ENCODE measurements at places on chromosomes 3 and 15. TPM values are rescaled to one million over a fixed set of nuclear protein-coding genes. Genes with fewer than 3 reads are reported as not detected.

- DNase-seq: no peak
These were observed 505.3 kb downstream of the NLGN1 start for GRCh38 chr3:173902871-173903270.

DNA sequence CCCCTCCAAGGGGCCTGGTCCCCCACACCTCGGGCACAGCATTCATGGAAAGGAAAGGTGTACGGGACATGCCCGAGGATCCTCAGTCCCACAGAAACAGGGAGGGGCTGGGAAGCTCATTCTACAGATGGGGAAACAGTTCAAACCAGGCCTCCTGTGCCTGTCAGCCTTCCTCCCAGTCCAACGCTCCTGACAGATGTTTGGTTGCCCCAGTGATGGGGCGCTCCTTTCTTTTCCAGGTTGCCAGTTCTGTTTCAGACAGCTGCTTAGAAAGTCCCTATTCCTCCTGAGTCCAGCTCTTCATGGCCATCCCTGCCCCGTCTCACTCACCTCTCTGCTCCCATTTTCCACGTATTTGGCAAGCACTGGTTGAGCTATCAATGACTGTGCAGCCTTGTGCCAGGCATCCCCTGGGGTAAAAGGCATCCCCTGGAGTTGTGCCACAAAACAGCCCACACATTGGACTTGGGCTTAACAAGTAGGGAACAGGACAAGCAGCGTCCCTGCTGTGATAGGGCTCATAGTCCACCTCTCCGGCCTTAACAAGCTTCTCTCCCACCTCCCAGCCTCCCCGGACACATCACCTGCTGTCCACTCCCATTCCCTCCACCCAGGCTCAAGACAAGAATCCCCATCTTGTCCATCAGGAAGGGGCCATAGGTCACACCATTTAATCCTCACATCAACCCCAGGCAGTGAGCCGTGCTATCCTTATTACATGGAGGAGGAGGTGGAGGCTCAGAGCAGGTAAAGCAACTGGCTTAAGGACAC, 6.6 kb downstream of the OXTR start:
- DNase-seq: no peak

GRCh38 chr15:36755341-36756000, 176.0 kb downstream of the CDIN1 start:
- DNase-seq: no peak

DNA sequence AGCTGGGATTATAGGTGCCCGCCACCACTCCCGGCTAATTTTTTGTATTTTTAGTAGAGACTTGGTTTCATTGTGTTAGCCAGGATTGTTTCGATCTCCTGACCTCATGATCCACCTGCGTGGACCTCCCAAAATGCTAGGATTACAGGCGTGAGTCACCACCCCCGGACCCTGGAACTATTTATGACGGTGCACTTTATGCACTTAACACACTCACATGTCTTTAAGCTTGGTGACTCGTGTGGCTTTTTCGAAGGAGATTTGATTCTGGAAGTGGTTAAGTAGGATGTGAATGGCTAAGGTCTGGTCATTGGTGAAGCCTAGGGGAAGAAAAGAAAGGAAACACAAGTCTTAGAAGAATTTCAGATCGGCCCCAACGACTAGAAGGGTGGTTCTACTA, 20.3 kb downstream of the BBS4 start:
- no peak for DNase-seq

DNA sequence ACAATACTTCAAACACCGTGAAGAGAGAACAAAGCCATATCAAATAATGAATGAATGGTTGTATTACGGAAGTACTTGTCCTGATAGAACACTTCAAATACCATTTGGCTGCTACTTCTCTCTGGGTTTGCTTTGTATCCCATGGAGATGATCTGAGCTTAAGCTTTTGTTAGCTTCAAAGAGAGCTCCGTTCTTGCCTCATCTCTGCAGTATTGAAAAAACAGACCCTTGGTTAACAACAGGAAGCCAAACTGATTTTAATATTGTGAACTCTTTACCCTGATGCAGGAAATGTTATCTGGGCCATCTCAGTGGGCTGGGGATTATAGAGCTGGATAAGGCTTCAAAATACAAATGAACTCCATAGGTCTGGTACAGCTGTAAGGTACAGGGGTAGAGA, 101.0 kb downstream of the CHL1 start:
- DNase-seq: no peak

GRCh38 chr3:49928481-49929017, 1.1 kb downstream of the MON1A start:
- no peak for DNase-seq

DNA sequence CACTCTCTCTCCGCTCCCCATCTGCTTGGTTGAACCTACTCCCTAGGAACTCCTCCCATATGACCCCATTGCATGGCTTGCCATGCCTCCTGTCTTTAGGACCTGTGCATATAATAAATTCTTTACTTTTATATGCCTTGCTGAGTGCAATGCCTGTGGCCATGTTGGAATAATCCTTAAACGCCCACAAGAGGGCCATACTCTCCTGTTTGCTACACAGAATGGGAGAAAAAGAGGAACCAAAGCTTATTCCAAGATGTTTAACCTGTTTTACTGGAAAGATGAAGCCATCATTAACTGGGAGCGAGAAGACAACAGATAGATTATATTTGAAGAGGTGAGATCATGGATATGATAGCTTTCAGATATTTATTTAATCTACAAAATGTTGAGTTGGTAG, 1097.8 kb downstream of the NAALADL2 start:
- no peak for DNase-seq

DNA sequence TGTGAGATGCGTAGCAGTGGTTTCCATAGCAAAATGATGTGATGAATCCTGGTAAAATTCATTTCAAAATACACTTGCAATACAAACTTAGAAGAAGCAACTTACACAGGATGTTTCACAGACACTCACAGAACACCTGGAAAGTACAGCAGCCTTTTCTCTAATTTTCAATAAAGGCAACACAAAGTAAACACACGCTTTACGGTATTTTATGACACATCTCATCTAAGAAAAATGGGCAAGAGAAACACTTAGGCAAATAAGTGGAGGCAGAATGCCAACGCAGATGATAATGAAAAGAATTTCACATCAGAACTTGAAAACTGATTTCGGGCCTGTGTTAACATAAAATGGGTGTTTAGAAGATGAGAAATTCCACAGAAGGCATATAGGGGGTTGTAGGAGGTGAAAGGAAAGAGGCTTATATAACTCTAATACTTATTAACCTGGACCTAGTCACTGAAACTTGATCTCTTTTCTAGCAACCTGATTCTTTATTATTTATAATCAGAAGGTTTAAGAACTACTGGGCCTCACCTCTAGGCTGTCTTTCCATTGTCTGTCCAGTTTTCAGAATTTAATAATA, 25.6 kb upstream of the MAP3K13 start:
- no peak for DNase-seq

DNA sequence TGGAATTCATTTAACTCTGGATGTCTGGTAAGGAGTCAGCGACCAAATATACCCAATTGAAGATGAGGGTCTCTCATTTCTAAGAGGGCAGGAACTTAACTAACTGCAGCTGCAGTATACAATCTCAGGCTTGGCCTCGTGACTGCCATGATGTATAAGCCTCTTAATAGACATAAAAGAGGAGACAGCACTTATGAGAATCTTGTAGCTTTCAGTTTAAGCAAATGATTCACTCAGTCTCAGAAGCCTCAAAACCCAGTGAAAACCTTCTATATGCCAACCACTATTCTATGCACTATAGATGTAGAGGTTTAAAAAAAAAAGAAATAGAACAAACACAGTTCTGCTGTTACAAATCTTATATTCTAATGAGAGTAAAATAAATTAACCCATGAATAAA, 513.9 kb downstream of the TBL1XR1 start:
- no peak for DNase-seq

GRCh38 chr3:45992821-45993221, 2.8 kb downstream of the FYCO1 start:
- DNase-seq: no peak

- DNase-seq: no peak
These were observed 94.4 kb downstream of the SLCO3A1 start for GRCh38 chr15:91947683-91948608.

- DNase-seq: no peak
These were observed 401.0 kb upstream of the TBL1XR1 start for GRCh38 chr3:177598097-177598833.

GRCh38 chr3:168161696-168162095, 66.0 kb upstream of the GOLIM4 start:
- DNase-seq: no peak

- no peak for DNase-seq
These were observed 19.5 kb downstream of the SETMAR start for GRCh38 chr3:4322635-4323034.

DNA sequence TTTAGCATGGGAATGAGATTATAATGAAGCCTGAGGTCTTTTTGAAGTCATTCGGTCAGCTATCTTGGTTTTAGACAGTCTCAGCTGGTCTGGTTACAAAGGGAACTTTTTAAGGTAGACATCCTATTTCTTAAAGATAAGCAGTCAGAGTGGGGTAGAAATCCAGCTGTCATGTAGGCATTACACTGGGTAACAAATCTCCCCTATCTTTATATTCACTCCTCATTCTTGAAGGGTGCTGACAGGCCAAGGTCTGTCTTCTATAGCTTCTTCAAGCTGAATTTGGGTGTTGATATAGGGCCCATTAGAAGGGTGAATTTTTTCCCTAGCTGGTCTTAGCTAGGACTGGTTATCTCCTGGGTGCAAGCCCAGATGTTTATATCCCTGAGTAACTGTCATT, 21.2 kb upstream of the NDN start:
- no peak for DNase-seq

DNA sequence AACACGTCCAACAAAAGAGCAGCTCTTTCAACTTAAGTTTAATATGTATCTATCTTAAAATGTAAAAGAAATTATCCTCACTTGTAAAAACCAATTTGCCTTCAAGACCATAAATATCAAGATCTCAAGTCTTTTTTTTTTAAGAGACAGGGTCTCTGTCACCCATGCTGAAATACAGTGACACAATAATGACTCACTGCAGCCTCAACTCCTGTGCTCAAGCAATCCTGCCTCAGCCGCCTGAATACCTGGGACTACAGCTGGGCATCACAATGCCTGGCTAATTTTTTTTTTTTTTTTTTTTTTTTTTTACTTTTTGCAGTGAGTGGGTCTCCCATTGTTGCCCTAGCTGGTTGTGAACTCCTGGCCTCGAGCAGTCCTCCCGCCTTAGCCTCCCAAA, 26.0 kb downstream of the ACAP2 start:
- no peak for DNase-seq

DNA sequence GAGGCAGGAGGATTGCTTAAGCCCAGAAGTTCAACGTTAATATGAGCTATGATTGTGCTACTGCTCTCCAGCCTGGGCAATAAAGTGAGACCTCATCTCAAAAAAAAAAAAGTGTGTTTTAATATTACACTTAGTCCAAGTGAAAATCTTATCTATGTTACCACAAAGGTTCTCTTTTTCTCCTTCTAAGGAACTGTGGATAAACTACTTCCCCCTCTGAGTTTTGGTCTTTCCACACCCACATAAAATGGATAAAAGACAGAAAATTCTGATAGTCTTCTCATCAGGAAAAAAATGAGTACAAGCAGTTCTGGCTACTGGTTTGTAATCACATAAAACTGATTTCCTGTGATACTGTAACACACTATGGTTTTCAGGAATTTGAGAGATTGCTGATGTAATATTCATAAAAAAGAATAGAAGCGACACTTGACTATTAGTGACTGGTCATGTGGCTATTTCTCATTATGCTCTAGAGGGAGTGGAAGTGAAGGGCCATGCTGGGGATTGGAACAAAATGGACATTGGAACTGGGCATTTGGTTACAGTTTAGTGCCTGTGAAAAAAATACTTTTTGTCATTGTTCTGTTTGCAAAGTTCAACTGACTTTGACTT, 68.2 kb downstream of the RYR3 start:
- no peak for DNase-seq

DNA sequence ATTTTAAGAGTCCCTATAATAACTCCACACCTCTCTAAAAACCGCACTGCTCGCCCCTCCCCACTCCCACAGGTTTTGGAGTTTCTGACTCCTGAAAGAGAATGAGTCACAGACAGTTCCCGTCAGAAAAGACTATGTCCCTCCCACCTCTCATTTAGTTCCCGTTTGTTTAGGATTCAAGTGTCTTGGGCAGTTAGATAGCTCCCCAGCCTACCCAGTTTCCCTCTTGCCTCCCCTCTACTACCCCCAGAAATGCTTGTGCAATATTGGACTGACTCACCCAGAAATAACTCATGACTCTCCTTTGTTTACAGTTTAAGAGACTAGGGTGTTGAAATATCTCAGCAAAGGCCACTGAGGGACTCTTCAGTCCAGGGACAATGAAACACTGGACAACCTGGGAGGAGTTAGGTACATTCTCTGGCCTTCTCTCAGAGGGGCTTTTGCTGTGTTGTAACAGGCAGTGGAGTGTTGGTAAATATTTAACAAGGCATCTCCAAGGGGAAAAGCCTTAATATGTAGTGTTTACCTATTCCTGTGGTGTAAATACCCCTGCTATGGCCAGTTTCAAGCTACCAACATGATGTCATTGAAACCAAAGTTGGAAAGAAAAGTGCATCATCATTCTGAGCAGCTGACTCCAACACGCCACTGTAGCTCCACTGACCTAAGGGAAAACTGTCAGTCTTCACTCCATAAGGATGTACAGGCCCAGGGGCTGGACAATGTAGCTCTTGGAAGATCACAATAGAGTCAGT, 96.1 kb upstream of the CHD2 start:
- peak; percentile 76 for DNase-seq

- no peak for DNase-seq
These were observed 1011.7 kb downstream of the SQOR start for GRCh38 chr15:46646490-46646889.

- no peak for DNase-seq
These were observed 56.5 kb upstream of the RASA2 start for GRCh38 chr3:141430316-141430715.

DNA sequence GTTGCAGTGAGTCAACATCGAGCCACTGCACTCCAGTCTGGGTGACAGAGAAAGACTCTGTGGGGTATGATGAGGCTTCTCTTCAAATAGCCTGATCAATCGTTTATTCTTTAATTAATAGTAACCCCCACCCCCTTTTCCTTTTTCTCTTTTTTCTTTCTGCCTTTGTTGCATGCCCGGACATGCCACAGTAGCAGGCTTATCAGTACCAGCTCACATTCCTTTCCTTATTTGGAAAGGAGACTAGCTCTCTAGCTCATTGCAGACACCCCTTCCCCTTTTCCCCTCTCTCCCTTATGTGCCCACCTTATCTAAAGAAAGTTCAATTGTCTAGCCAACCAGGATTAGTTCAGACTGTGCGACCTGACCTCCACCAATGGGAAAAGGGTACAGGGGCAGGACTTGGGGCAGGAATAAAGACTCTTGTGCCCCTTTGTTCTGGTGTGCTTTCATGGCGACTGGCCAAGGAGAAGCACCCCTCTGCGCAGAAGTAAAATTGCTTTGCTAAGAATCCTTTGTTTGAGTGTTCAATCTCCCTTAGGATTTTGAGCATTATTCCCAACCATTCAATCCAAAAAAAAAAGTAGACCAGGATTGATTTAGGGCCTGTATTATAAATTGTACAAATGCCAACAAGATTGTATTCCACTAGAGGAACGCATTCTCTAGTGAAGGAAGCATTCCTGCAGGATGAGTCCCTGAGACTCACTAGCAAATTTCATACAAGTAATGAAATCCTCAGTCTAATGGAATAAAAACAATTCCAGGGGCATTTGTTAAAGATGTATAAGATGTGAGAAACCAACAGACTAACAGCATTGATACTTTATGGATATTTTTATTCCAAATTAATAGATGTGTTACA, 95.8 kb upstream of the SNRPN start:
- no peak for DNase-seq

ARNT2 gene
- total RNA-seq: 0.34 TPM

ANKRD34C gene
- total RNA-seq: not detected

DCUN1D1 gene
- 34.0 TPM for total RNA-seq

PAQR5 gene
- total RNA-seq: under 0.01 TPM

CCDC9B gene
- total RNA-seq: 10.0 TPM

DZIP1L gene
- total RNA-seq: 4.6 TPM

CYP1A2 gene
- total RNA-seq: not detected
